Activated CD4-positive, alpha-beta T cell treated with anti-CD3 and anti-CD28 coated beads for 1 hour (primary cell): ENCODE measurements at places on chromosomes 4 and X.

DNA sequence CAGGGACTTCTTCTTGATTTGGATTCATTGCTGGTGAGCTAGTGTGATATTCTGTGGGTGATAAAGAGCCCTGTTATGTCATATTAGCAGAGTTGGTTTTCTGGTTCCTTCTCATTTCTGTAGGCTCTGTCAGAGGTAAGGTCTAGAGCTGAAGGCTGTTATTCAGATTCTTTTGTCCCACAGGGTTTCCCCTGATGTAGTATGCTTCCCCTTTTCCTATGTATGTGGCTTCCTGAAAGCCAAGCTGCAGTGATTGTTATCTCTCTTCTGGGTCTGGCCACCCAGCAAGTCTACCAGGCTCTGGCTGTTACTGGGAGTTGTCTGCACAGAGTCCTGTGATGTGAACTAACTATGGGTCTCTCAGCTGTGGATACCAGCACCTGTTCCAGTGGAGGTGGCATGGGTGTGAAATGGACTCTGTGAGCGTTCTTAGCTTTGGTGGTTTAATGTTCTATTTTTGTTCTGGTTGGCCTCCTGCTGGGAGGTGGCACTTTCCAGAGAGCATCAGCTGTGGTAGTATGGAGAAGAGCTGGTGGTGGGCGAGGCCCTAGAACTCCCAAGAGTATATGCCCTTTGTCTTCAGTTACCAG is 373.7 kb downstream of the AR start:
- no peak for DNase-seq

DNA sequence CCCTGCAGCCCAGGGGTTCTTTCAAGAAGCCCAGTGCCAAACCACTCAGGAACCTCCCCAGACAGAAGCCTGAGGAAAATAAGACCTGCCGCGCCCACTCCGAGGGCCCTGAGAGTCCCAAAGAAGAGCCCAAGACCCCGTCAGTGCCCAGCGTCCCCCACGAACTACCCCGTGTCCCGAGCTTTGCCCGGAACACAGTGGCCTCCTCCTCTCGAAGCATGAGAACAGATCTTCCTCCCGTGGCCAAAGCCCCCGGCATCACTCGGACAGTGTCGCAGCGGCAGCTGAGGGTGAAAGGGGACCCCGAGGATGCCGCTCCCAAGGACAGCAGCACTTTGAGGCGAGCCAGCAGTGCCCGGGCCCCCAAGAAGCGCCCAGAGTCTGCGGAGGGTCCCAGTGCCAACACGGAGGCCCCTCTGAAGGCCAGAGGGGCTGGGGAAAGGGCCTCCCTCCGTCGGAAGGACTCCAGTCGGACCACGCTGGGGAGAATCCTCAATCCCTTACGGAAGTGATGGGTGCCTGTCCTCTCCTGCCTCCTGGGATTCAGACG is 40.2 kb downstream of the FHDC1 start:
- DNase-seq: no peak

GRCh38 chr4:79662651-79663050 is 254.6 kb upstream of the GK2 start:
- DNase-seq: no peak

GRCh38 chr4:95095348-95095974 is 337.7 kb downstream of the BMPR1B start:
- DNase-seq: no peak

DNA sequence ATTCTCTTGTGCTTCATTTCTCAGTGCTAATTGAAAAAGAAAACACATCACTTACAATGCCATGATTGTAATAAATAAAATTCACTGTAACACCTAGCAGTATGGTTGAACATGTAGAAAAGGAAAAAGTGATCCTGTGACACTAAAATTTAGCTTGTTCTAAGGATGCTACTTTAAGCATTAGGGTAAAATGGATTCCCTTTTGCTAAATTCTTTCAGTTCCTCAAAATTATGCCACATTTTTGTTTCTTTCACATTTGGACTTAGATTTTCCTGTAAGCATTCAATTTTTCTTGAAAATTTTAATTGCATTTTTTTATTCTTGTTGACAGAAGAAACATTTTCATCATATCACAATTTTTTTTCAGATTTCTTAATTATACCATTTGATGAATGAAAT is 19.4 kb downstream of the TET2 start:
- DNase-seq: no peak

- DNase-seq: no peak
These were observed 28.2 kb downstream of the FAM149A start for GRCh38 chr4:186132577-186133242.

- no peak for DNase-seq
These were observed 82.2 kb downstream of the TENM3 start for GRCh38 chr4:182325397-182325796.

- DNase-seq: no peak
These were observed 53.8 kb upstream of the LSM6 start for GRCh38 chr4:146121757-146122156.

DNA sequence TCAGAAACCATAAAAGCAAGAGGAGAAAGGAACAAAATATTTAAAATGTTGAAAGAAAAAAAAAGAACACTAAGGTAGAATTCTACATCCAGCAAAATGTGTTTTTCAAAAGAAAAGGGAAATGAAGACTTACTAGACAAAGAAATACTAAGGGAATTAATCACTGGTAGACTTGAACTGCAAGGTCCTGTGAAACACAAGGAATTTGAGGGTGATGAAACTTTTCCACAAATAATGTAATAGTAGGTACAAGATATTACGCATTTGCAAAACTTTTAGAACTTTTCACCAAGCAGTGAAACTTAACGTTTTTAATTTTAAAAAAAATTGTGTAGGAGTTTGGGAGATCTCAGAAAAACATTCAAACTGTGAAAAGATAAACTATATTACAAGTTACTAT is 180.3 kb upstream of the MAGEB16 start:
- DNase-seq: no peak

- DNase-seq: no peak
These were observed 240.7 kb downstream of the C4orf33 start for GRCh38 chr4:129336457-129337227.

DNA sequence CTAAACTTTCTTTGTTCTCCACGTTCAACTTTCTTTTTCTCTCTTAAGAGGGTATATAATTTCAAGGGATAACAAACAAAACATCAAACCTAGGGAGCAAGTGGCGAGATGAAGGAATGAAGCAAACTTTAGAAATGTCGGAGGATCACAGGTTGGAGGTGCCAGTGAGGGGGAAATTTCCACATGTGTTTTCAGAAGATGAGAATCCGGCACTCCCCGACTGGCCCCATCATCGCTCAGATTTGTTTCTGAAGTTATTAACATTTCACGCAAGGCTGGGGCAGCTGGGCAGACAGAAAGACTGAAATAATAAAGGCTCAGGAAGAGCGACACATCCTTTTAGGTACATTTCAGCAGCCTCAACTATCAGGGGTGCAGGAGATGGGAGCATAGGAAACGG is 134.9 kb downstream of the SMIM20 start:
- no peak for DNase-seq

DNA sequence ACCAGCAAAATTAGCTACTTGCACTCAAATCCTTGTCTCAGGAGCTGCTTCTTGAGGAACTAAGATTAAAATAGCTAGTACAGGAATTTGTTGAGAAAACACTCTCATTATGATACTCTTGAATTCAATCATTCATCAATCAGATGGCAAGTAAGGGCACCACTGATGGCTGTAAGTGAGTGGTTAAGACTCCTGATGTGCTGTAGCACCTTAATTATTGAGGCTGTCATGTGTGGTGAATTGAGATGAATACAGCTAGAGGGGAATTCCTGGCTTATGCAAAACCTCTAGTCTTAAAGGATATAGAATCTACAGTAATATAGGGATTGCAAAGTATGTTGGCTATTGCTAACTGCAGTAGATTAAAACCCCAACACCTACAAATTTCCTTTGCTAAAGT is 509.1 kb downstream of the IQCM start:
- DNase-seq: no peak

- no peak for DNase-seq
These were observed 419.1 kb upstream of the LCORL start for GRCh38 chr4:18440527-18441202.

DNA sequence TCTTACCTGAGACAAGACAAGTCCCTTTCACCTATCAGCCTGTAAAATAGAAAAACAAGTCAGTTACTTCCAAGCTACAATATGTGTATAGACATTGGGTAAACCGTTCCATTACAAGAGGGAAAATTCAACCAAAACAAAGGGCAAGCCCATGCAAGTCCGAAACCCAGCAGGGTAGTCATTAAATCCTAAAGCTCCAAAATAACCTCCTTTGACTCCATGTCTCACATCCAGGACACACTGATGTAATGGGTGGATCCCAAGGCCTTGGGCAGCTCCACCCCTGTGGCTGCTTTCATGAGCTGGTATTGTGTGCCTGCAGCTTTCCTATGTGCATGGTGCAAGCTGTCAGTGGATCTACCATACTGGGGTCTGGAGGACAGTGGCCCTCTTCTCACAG is 14.7 kb upstream of the FAM47B start:
- DNase-seq: no peak

- no peak for DNase-seq
These were observed 142.9 kb downstream of the FRAS1 start for GRCh38 chr4:78199984-78200383.

GRCh38 chr4:11408233-11408967 is 20.3 kb downstream of the HS3ST1 start:
- DNase-seq: no peak

GRCh38 chr4:23122666-23123400 is 430.1 kb downstream of the GBA3 start:
- no peak for DNase-seq

DNA sequence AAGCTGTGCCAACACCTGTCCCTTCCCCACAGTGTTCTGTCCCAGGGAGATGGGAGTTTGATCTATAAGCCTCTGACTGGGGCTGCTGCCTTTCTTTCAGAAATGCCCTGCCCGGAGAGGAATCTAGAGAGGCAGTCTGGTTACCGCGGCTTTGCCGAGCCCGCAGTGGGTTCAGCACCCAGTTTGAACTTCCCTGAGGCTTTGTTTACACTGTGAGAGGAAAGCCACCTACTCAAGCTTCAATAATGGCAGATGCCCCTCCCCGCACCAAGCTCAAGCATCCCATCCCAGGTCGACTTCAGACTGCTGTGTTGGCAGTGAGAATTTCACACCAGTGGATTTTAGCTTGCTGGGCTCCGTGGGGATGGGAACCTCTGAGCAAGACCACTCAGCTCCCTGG is 33.3 kb upstream of the ARSJ start:
- DNase-seq: no peak

DNA sequence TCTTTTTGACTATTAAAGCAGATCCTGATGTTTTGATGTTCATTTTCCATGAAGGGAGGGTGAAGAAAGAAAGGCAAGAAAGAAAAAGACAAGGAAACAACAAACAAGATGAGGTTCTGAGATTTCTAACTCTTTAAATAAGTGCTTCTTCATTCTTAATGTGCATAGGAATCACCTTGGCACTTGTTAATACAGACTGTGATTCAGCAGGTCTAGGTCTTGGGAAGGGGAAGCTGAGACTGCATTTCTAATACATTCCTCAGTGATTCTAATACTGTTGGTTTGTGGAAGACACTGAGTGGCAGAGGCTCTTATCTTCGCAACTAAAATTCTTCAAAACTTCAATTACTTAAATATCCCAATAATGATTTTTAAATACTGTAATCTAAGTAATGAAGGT is 95.2 kb upstream of the NAP1L5 start:
- DNase-seq: no peak

DNA sequence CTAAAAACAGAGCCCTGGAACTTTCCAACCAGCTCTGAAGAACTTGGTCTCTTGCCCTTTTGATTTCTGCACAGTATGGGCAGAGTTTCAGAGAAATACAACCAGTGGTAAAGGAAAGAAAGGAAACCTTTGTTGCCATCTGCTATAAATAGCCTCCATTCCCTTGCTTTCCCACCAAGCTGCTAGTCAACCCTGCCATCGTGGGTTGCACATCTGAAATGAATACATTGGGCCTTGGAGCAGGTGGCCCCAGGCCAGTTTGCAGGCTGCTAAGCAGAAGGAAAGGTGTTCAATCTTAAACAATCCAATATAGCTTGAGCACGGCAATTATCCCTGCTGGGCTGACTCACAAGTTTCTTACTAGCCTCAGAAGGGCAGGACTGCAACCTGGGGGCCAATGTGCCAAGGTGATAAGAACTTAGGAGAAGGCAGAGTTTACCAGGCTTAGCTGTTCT is 142.5 kb downstream of the PPARGC1A start:
- DNase-seq: no peak

- DNase-seq: no peak
These were observed 69.5 kb upstream of the CBLL2 start for GRCh38 chrX:22203186-22203585.

- no peak for DNase-seq
These were observed 497.5 kb downstream of the INPP4B start for GRCh38 chr4:142348613-142349021.

- no peak for DNase-seq
These were observed 559.6 kb downstream of the ARAP2 start for GRCh38 chr4:35684755-35685154.
